SW 1271 (cell line): ENCODE measurements at places on chromosomes 7 and 10.

DNA sequence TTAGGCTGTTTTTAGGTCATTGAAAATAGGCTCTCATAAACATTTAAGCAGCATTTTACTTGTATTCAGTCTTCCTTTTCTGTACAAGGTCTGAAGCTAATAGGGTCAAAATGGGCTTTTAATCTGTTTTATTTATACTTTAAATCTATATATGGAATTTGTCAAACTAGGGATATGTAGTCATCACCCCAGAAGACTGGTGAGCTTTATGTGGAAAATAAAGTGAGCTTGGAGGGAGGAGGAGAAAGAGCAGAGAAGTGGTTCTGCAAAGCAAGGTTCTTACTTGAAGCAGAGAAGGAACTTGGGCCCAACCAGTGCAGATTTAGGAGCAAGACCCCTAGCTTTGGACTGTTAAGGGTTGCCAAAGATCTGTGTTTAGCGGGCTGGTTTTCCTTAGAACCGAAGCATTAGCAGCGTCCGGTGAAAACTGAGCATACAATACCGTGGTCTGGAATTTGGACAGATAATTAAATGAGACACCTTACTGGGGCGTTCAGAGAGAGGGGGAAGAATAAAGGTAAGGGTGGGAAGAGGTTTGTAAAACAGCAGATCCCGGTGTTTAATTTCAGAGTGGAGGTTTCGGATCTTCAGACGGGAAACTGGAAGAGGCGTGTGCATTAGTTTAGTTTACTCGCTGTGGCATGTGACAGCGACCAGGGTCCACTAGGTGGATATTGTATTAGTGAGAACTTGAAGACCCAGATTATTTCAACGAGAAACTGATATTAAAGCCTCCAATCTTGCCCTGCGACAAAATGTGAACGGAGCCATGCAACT lies 2.4 kb downstream of the BAMBI start:
- no peak for DNase-seq

DNA sequence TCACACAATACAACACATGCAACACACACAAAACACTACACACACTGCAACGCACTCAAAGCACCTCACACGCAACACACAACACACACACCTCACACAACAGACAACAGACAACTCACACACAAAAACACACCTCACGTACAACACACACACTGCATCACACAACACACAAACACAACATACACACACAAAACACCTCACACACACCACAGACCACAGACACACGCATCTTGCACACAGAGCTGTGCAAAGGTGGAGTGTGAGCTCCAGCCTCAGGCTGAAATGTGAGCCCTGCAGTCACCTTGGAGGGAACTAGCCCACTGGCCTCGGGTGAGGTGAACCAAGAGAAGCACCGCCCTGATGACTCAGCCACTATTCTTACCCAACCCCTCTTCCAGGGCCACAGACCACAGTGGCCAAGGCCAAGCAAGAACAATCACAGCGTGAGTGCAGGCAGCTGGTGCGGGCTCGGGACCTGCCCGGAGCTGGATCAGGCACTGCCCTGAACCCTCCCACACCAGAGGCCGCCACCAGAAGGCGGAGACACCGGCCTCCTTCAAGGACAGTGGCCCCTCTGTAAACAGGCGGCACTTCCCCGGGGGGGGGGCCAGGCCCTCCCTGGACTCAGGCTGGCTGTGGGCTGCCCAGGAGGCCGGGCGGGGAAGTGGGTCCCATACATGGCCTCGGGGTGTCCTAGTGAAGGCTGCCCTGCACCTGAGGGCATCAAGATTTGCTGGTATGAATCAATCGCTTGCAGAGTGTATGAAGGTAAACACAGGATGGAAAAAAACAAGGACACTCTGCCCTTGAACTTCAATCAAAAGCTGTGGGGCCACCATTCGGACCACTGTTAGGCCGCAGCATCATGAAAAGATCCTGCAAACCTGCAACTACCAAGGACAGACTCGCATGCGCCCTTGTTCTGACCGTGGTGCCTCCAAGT lies 106.7 kb downstream of the TNS3 start:
- DNase-seq, result peak; percentile 87

DNA sequence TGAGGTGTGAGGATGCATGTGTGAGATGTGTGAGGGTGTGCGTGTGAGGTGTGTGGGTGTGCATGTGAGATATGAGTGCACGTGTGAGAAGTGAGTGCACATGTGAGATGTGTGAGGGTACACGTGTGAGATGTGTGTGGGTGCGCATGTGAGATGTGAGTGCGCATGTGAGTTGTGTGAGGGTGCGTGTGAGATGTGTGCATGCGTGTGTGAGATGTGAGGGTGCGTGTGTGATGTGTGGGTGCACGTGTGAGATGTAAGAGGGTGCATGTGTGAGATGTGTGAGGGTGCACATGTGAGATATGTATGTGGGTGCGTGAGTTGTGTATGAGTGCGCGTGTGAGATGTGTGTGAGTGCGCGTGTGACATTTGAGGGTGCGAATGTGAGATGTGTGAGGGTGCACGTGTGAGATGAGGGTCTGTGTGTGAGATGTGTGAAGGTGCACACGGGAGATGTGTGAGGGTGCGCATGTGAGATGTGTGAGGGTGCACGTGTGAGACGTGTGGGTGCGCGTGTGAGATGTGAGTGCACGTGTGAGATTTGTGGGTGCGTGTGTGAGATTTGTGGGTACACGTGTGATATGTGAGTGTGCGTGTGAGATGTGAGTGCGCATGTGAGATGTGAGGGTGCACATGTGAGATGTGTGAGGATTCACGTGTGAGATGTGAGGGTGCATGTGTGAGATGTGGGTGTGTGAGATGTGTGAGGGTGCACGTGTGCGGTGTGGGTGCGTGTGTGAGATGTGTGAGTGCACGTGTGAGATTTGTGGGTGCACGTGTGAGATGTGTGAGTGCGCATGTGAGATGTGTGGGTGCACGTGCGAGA lies 30.5 kb downstream of the PPIF start:
- DNase-seq, result no peak

DNA sequence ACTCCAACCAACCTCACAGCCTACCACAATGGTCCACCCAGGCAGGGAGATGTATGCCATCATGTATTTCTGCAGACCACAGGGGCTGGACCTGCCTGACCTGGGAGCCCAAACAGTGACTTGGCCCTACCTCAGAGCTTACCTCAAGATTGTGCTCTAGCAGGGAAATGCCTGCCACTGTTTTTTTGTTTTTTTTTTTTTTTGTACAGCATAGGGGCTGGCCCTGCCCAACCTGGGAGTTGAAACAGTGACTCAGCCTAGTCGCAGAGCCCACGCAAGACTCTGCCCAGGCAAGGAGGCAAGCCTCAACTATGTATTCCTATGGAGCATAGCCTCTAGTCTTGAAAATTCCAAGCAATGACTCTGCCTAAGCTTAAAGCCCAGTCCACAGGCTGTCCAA lies 39.3 kb upstream of the CDK6 start:
- no peak for DNase-seq

DNA sequence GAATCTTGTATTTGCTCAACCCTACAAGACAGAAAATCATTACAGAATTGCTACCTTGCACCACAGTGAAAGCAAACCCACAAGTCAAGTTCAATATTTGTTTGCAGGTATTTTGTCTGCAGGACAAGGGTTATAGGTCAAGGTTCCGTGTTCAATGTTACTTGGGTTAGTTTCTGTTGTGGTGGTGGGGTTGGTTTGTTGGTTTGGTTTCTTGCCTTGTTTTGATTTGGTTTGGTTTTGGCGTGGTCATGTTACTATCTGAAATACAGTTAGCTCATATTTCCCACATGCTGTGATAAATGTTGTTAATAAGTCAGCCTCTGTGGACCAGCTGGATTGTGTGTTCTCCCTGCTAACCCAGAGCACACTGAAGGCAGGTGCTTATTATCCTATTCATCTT lies 75.6 kb upstream of the INSIG1 start:
- no peak for DNase-seq

DNA sequence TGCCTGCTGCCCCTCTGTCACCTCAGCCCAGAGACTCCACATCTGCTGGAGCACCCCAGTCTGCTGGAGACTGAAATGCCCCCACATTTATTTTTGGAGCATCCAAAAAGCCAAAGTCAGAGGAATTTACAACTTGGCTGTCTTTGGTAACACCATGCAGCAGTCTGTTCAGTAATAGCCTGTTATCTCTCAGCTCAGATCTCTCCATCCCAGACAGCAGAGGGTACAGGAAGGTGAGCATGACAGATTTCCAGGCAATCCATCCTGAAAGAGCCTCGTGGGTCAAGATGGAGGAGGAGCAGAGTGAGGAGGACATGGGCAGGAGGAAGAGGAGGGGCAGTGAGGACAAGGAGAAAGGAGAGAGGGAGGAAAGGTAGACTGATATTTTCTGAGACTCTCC lies 55.9 kb downstream of the GRID1 start:
- no peak for DNase-seq

DNA sequence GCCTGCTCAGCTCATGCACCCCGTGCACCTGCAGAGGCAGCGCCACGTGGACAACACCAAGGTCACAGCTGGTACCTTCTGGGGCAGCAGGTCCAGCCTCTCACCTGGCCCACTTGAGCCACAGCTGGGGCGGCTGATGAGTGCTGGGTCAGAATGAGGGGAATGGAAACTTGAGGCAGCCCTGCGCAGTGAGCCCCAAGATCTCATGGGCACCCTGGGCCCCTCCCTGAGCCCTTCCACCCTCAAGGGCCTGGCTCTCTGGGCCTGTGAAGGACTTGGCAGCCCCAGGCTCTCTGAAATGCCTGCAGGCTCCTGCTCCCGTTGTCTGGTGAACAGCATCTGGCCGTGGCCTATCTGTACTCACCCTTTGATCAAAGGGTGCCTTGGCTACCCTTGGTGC lies 112.7 kb downstream of the TCERG1L start:
- no peak for DNase-seq

DNA sequence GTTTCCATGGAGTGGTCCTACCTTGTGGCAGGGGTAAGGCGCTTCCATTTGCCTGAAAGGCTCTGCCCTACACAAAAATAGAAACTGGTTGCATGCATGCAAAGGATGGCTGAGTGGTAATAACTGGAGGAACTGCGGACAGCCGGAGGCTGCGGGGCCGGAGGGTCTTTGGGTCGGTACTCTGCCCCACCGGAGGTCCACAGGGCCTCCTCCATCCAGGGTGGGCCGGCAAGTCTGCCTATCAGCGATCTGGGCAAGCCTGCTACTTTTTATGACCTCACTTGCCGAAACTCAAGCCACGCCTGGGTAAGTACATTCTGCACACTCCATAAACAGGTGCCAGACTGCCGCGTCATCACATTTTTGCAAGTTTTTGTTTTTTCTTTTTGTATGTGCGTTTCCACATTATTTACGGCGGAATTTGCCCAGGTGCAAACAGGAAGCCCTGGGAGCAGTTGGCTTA lies 30.0 kb downstream of the TACC2 start:
- no peak for DNase-seq

- DNase-seq, result no peak
These were observed 7.7 kb downstream of the ZNHIT1 start for GRCh38 chr7:101225650-101226049.

GRCh38 chr7:51070151-51070550 lies 246.5 kb downstream of the COBL start:
- DNase-seq, result no peak

DNA sequence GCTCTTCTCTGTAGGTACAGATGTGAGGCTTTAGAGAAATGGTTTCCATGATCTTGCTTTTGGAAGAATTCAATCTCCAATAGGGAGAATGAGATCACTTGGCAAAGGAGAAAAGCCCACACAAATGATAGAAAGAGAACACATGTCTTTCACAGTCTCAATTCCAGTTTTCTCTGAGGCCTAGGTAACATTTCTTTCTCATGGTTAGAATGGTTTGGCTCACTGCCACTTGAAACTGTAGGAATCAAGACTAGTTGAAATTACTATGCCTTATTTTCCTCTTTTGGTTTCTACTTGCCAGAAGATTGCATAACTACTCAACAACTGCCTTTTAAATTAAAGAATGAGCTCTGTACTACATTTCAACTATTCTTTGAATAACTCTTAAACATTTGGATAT lies 276.5 kb upstream of the TEX47 start:
- DNase-seq, result no peak

DNA sequence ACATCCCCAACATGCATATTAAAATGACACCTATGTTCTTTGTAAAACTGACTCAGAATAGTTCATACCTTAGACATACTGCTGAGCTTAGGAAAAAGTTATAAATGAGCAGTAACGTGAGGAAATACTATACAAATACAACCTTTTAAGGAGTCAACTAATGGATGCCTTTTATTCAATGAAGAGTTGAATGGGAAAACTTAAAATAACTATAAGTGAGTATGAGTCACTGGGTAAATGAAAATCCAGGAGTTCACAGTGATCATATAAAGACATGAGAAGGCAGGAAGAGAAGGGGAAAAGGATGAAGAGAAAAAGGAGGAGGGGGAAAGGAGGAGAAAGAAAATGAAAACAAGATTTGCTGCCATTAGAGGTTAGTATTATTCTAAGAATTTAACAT lies 157.8 kb upstream of the PCDH15 start:
- DNase-seq, result no peak

- no peak for DNase-seq
These were observed 36.0 kb upstream of the GLI3 start for GRCh38 chr7:42272793-42273665.

DNA sequence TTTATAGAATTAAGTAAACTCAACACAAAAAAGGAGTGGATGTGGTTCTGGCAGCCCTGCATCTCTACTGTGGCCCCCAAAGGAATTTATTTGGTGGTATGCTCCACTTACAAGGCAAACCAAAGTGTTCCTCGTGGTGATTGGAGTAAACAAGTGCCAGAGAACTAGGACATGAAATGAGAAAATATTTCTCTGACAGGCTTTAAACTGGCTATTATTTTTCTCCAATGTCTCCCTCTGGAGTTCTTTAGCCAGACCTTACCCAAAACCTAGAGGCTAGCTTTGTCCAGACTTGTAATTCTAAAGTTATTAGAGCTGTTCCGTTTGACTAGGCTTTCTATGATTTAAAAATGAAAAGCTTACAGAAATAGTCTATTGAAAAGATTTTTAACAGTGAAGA lies 990.1 kb downstream of the CNTNAP2 start:
- no peak for DNase-seq

DNA sequence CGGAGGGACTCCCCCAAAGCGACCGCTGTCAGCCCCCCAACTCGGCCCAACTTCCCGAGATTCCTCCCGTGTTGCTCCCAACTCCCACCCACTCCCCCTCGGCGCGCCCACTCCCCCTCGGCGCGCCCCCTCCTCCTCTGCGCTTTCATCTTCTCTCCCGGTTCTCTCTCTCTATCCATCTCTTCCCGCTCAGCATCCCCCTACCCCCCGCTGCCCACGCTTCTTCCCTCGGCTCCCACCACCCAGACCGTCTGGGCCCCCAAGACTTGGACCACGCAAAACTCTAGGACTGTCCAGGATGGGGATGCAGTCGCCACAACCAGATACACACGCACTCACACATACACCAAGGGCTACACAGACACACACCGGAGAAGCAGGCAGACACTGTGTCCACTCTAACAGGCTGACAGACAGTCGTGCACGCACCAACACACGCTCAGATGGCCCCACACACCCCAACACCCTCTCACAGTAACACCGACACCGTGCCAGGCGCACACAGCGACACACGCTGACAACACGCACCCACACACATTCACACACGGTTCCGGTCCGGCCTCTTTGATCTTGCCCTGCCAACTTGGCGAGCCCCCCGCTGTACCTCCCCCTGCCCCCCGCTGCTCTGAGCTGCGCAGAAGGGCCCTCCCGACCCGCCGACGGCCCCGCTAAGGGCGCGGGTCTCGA lies 1.1 kb downstream of the GRID1 start:
- no peak for DNase-seq

- DNase-seq, result no peak
These were observed 284.9 kb downstream of the FGFR2 start for GRCh38 chr10:121313119-121313875.
